ENCODE measurements at places on chromosomes 5 and 9.
A peak's percentile ranks its signal among the peaks of the same experiment; 100 is the strongest.

DNA sequence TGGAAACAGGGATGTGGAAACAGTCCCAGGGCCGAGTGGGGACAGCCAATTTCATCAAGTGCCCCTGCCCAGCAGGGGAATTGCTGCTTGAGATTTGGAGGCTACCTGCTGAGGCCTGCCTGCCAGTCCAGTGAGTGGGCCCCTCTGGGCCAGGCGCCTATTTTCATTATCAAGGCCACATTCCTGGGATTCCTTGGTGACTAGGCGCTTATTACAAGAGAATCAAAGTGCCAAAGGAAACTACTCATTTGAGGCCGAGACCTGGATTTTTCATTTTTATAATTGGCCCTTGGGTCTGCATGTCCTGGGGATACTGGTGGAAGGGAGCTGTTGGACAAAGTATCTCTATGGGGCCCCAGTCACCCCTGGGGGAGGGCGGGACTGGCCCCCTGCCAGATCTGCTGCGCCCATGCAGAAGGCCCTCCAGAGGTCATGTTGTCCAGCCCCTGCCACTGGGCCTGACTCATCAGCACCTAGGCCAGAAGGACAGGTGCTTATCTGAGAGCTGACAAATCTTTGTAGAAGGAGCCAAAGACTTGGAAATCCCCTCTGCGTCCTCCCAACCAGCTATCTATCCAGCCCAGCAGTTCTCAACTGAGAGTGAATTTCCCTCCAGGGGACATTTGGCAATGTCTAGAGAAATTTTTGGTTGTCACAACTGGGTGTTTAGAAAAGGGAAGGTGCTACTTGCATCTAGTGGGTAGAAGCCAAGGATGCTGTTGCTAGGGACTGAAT lies 45.6 kb downstream of the FOXI1 start:
- DNase-seq: peak; percentile 60

DNA sequence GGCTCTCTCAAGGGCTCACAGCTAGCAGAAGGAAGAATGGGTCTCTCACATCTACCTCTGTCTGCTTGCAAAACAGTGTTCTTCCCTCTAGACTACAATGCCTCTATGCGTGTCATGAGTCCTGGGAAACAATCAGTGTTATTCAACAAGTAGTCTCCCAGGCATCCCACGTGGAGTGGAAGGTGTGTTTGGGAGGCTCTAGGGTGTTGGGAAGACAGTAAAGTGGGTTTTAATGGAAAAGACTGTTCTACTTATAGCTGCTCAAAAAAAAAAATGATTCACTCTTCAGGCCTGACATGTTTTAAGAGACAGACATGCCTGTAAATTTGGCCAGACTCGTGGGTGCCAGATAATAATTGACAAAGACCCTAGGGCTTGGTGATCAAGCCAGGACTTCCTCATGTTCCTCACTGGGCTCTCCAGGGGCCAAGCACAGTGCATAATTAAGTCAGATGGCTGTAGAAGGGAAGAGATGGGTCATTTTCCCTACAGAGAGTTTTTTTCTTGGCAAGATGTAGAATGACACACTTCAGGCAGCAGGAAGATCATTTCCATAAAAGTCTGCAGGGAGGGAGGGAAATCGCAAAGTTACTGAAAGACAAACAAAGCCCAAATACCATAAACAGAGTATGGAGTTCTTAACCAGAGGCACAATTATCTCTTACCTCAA lies 246.4 kb downstream of the ACTL7B start:
- no peak for DNase-seq

DNA sequence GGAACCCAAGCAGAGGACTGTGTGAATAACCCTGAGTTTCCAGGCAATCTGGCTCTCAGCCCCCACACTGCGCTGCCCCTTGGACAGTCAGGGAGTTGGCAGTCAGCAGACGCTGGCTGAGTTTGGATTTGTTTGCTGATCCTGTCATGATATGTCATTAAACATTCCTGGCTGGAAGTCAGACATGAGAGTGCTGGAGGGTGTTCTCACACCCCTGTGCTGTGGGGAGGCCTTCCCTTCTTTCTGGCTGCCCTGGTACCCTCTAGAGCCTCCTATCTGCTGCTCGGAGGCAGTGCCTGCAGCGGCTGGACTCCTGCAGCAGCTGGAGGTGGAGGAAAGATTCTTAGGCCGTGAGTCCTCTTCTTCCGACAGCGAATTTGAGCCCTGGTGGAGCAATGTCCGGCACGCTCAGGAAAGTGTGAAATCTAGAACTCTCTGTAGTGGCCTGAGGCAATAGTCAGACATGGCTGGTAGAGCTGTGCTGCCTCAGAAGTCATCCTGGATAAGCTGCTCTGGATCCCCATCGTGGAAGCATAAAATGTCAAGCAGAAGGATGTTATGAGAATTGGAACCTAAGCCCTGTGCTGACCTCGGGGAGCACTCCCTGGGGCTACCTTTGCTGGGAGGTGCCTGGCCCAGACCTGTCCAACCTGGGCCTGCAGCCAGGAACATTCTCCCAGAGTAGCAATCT lies 72.0 kb downstream of the PDE8B start:
- no peak for DNase-seq

DNA sequence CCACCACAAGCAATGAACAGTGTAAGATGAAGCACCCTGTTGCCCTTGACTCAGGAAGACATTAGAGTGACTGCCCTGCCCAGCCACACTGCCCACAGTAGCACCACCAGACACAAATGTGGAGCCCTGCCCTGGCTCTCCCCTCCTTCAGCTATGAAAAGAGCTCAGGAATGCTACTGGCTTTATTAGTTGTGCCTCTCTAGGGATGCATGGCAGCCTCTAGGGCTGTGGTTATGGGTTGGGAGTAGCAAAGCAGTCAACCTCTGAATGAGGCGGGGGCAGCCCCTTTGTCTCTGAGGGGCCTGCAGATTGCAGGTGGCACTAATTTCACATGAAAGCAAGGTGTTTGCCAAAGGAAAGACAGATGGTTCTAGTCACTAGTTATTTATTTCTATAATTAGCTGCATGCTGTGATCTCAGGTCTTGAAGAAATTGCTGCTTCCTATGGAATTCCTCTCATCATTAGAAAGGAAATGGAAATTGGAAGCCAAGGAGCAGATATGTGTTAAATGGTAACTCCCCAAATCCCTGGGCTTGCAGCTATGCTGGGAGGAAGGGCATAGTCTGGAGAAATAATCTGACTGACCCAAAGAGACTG lies 259.4 kb downstream of the TLR4 start:
- no peak for DNase-seq

GRCh38 chr5:175816348-175816747 lies 55.0 kb upstream of the CPLX2 start:
- DNase-seq: no peak

DNA sequence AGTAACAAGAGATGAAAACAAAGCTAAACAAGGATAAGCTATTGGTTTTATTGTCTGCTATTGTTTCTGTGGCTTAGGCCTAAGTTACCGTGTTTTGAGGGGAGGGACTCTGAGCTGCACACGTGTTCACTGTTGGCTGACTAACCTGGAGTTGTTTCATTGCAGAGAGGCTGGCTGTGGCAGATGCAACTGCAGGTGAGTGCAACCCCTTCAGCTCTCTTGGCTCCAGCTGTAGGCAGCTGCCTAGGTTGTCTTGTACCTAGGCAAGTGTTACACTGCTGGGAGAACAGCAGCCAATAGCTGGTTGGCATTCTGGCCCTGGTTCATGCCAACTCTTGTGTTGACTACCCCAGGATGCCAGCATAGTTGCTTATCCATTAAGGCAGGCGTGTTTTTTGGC lies 17.6 kb upstream of the MATR3 start:
- DNase-seq: peak; percentile 62

- DNase-seq: no peak
Observed at GRCh38 chr5:72569408-72569944, 62.3 kb upstream of the ZNF366 start.

All from hematopoietic multipotent progenitor cell treated with erythropoietin and hydrocortisone succinate and interleukin-3 and kit ligand, for 6 days (in vitro differentiated cells).